Left lung (tissue), 14 donors: ENCODE measurements at places on chromosomes 7 and 10.

GRCh38 chr10:118752409-118752808, 2.4 kb downstream of the CACUL1 start:
- no peak for DNase-seq

DNA sequence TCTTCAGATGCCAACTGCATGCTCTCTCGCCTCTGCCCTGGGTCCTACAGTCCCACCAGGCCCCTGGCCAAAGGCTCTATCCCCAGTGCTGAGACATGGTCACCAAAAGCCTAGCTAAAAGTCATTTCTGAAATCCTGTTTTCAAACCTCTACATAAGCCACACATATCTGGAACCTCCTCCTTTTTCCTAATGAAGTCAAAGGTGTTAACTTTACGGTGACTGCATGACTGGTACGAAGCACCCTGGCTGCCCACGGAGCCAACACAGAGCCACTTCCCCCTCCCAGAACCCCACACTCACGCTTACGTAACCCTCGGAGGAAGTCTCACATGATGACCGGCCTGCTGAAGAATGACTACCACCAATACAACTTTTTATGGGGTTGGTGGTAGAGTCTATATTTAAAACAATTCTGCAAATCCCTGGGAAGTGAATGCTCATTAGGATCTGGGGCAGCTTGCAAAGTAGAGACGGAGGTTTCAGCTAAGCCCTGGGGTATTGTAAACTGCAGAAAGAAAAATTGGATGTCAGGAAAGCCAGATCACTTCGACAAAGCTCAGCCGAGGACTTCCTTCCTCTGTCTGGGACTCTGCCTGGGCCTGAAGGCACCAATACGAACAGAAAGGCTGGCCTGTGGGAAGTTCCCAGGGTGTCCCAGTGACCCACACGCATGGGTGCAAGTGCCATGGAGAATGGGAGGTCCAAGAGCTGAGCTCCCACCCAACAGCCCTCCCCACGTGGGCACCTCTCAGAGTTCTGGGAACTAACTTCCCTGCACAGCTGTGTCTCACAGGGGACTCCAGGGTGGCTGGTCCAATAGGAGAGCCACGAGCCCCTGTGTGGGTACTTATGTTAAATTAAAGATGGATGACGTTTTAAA, 50.7 kb downstream of the PDGFA start:
- peak; percentile 18 for DNase-seq

DNA sequence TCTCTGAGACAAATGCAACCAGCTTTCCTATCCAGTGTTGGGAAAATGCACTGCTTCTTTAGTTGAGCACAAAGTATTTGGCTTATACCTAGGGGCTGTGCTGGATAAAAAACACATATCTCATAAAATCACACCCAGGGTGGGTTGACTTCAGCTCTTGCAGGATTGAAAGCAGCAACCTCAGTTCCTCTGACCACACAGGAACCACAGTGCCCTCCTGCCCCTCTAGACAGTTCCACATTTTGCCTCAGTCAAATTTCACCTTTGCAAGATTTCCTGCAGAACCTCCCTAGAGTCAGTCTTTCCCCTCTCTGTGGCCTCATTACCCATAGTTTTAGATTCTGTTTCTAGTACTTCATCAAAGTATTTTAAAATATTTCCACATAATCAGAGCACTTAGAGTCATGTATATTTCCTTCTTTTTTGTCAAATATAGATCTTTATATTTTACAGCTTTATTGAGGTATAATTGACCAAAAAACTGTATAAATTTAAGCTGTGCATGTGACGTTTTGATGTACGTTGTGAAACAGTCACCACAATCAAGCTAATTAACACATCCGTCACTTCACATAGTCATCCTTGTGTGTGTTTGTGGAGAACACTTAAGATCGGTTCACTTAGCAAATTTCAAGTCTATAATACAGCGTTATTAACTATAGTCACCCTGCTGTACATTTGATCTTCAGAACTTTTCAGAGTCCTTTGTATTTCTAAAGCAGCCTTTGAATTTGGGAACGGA, 37.0 kb upstream of the EGR2 start:
- DNase-seq: no peak

GRCh38 chr10:130025811-130026485, 61.9 kb upstream of the EBF3 start:
- no peak for DNase-seq
